Forelimb muscle (tissue), 1 donor: ENCODE measurements at places on chromosomes 6 and 20.
A peak's percentile ranks its signal among the peaks of the same experiment; 100 is the strongest.

- no peak for DNase-seq
Observed at GRCh38 chr20:19838468-19838867, 80.4 kb downstream of the RIN2 start.

DNA sequence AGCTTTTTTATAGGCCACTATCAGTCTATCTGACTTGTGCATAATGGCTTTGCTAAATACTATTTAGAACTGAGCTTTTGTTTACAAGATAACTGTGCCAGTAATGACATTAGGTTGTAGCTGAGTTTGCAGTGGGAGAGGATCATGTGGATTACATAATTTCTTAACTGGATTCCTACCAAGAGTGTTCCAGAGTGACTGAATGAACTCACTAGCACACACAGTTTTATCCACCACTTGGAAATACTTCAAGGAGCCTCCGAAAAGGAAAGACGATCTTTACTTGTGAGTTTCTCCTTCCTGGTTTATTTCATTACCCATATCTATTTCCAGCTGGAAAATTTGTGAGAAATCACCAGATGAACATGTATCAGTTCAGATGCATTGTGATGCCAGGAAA lies 10.9 kb upstream of the SYNE1 start:
- DNase-seq = peak; percentile 78

GRCh38 chr6:138996524-138996923 lies 8.5 kb upstream of the REPS1 start:
- no peak for DNase-seq

- no peak for DNase-seq
Observed at GRCh38 chr6:148735989-148736388, 10.8 kb upstream of the UST start.

- DNase-seq = no peak
Observed at GRCh38 chr6:139285590-139285989, 6.2 kb downstream of the TXLNB start.

GRCh38 chr6:90719321-90720195 lies 132.7 kb upstream of the MAP3K7 start:
- DNase-seq = no peak

- DNase-seq = no peak
Observed at GRCh38 chr6:49634092-49634835, 2.4 kb downstream of the RHAG start.

DNA sequence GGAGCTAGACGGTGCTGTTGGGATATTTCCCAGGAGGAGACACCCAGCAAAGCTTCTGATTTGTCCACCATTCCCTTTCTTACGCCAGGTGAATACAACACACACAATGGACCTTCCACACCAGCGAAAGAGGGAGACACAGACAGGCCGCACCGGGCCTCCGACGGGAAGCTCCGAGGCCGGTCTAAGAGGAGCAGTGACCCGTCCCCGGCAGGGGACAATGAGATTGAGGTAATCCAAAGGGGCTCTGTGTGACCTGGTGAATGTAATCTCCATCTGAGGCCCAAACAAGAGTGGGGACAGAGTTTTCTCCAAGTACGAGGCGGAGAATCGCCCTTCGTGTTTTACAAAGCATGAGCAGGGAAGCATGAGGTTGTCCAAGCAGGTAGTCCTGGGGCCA lies 194.5 kb downstream of the EYA2 start:
- DNase-seq = no peak
